ENCODE measurements at places on chromosomes 16 and 17.

DNA sequence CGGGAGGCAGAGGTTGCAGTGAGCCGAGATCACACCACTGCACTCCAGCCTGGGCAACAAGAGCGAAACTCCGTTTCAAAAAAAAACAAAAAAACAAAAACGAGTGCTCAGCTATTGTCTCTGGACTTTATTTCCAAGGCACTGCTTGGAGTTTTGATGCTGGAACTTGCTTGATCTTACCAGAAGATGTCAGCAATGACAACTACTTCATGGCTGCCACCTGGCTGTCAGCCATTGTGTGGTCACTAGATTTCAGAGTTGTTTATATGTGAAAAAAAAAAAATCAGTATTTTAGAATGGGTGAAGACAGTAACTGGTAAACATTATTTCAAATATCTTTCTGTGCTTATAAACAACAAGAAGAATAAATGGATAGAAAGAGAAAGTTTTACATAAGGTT is 26.3 kb upstream of the OR4D1 start:
- DNase-seq, result no peak

- peak; percentile 78 for DNase-seq
Observed at GRCh38 chr16:56625140-56625942, at the start of gene MT1E. Gene MT1E, plus strand, starts transcription at chr16:56625781. Its CDS starts 71 bp downstream, at chr16:56625852.

DNA sequence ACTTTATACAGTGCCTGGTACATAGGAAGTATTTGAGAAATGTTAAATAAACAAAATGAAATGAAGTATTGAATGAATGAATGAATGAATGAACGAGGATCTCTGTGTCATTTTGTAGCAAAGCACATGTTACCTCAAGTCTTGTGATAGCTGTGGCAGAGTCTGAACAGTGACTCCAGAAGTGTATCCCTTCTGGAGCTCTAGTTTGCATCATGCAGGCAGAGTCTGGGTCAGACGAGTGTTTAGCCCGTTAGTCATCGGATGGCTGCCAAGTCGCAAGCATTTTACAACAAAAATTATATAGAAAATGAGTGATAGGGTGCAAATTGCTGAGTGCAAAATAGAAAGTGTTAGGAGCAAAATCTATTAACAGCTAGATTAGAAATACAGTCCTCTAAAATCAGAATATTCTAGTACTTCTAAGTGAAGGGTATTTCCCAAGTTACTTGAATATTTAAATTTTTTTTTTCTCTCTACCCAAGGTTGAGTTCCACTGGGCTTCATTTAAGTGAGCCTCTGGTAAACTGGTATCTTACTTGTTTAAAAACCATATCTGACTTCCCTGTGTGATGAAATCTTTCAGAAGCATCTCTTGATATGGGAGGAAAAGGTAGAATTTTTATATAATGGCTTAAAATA is 113.3 kb downstream of the FTO start:
- no peak for DNase-seq

DNA sequence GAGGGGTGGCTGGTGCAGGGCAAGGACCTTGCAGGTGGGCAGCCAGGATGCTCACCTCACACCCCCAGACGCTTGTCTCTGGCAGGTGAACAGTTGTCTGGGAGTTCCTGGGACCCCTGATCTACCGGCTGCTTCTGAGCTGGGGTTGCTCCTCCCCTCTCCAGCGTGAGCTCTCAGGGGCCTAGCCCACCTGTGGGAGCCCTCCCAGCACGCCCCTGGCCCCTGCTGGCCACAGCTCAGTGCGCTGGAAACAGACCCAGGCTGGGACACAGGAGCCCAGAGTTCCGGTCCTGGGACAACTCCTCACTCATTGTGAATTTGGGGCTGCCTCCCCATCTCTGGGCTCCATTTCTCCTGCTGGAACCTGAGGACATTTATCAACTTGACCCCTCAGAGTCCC is 30.3 kb downstream of the ARHGAP23 start:
- no peak for DNase-seq

- DNase-seq, result no peak
Observed at GRCh38 chr16:8614435-8615029, 7.0 kb upstream of the METTL22 start.

DNA sequence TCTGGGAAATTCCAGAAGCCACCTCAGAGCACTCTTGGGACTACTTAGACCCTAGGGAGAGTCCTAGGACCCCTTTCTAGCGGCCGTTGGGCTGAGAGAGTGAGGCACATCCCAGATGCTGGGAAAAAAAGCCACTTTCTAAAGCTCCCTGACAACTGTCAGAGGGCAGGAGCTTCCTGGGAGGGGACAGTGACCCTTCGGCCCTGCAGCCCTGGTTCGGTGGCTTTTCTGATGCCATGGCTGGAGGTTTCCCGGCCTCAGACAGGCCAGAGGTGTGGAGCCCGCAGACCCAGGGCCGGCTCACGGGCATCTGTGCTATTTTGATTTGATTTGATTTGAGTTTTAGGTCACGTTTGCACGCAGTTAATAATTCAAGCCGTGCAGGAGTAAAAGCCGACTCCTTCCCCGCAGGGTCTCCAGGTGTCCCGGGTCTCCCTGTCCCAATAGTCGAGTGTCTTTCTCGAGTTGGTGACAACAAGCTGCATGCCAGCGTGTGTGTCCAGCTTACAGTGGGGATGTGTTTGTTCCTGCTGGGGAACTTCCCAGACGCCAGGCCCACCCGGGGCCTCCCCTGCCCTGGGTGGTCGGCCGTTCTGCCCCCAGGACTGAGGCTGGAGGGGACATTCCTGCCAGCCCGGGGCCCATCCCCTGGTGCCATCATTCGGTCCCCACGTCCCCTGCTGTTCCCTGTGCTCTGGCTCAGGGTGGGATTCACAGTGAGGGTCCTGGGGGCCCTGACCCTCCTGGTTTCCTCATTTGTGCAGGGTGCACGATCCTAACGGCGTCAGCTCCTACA is 1.0 kb upstream of the CBFA2T3 start:
- DNase-seq, result no peak

GRCh38 chr16:56475201-56475600 is 23.8 kb downstream of the OGFOD1 start:
- no peak for DNase-seq

- DNase-seq, result no peak
Observed at GRCh38 chr16:13805951-13806350, 114.0 kb upstream of the ERCC4 start.

- no peak for DNase-seq
Observed at GRCh38 chr17:31588034-31588433, 196.6 kb downstream of the RAB11FIP4 start.

GRCh38 chr17:76053246-76054111 is 18.8 kb downstream of the SRP68 start:
- DNase-seq, result no peak

DNA sequence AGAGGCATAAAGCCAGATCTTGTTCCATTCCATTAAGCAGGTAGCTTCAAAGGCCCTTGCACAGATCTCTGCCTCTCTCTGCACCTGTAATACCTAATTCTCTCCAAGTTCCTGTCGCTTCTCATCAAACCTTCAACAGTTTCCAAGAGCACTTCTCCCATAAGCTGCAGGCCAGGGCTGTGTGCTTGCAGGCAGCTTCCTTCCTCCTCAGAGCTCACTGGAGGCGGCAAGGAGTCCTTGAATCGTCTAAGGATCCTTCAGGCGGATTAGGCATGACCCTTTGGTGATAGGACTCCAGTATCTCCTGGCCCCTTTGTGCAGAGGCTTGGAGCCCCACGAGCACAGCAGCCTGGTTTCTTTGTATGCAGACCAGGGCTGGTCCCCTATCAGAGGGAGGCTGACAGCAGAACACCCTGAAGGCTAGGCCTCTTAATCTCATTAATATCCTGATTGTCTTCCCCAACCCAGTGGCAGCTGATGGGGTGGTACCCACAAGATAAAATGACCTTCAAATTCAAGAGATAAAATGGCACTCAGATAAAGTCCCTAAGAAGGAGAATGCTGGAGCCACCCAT is 19.8 kb downstream of the HNF1B start:
- DNase-seq, result no peak

- DNase-seq, result no peak
Observed at GRCh38 chr16:87017371-87018012, 299.7 kb downstream of the C16orf95 start.

GRCh38 chr17:81683208-81683583 is 401 bp downstream of the ARL16 start:
- no peak for DNase-seq

- DNase-seq, result no peak
Observed at GRCh38 chr17:560432-560873, 154.2 kb downstream of the VPS53 start.

- DNase-seq, result no peak
Observed at GRCh38 chr16:72797621-72798020, 250.3 kb downstream of the ZFHX3 start.

DNA sequence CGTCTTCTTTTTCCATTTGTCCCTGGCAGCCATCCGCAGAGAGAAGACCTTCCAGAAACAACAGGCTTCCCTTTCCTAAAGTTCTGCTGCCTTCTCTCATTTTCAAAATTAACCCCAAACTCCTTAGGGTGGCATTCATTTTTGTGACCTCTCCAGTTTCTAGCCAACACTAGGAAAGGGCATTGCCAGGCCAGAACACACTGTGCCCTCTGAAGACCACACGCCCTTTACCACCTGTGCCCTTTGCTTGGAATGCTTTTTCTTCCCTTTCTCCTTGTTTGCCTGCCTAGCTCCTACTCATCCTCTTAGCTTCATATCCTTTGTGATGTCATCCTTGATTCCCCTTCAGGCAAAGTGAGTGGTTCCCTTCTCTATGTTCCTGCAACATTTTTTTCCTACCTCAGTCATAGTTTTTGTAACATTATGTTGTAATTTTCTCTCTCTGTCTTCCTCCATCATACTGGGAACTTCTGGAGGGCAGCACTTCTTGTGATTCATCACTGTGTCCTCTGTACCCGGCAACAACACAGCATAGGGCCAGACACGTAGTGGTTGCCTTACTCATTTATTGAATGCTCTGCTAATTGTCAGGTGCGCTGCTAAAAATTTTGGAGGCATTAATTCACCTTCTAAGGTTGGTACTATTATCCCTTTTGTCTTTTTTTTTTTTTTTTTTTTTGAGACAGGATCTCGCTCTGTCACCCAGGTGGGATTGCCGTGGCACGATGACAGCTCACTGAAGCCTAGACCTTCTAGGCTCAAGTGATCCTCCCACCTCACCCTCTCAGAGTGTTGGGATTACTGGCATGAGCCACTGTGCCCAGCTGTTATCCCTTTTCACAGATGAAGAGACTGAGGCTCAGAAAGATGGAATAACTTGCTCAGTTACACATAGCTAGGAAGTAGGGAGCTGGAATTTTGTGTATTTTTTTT is 1.0 kb downstream of the KAT8 start:
- DNase-seq, result no peak

GRCh38 chr17:62761884-62762283 is 46.2 kb downstream of the MARCHF10 start:
- no peak for DNase-seq

- no peak for DNase-seq
Observed at GRCh38 chr17:41589301-41589700, 2.6 kb upstream of the KRT14 start.

GRCh38 chr17:79414063-79414792 is 196.6 kb downstream of the RBFOX3 start:
- no peak for DNase-seq

- no peak for DNase-seq
Observed at GRCh38 chr17:2309338-2310154, 5.8 kb downstream of the SRR start.

DNA sequence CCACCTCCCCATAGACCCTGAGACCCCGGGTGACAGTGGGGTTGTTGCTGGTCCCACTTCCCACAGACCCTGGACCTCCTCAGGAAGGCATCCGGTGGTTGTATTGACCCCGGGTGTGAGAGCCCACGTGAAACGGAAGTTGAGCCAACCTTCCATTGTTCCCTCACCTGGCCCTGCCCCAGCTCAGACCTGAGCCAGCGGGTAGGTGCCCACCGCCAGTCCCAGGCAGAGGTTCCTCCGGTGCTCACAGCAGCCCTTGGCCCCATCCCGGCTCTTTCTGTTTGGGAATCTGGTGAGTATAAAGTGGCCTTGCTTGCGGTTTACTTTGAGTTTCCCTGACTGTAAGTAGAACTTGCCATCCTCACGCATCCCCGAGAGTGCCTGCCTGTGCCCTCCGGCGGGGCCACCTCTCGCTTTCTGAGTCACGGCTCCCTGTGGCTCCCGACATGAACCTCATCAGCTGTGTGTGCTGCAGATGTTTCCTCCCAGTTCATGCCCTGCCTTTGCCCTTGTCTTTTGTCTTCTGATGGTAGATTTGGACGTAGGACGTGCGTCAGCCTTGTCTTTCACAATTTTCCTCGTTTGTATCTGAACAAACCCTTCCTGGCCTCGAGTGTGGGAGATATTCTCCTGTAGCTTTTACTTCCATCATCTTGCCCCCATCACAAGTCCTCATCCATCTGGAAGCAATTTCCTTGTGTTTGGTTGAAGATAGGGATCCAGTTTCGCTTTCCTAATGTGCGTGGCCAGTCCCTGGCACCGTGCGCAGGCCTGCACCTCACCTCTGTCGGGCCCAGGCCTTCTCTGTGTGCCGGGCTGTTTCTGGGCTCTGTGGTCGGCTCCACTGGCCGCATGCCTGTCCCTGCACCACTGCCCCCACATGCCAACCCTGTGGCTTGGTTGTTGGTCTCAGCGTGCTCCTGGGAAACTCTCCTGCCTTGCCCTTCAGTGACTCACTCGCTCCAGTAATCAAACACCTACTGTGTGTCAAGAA is 76.0 kb downstream of the METRNL start:
- peak; percentile 49 for DNase-seq

DNA sequence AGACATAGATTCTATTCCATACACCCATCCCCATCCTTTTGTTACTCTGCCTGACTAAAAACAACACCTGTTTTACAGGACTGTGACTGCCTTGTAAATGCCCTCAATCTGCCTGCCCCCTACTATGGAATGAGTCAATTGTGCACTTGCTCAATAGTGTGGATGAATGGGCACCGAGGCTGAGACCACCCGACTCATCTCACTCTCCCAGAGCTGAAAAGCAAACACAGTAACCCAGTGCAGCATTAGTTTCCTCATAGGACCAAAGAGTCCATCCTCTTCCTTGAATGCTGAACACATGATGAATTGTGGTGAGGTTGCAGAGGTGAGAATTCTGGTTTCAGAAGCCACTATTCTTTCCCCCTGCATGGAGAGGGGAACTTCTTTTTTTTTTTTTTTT is 233.7 kb downstream of the ZFHX3 start:
- DNase-seq, result no peak

GRCh38 chr17:19728084-19728495 is 11.7 kb upstream of the SLC47A2 start:
- DNase-seq, result no peak

DNA sequence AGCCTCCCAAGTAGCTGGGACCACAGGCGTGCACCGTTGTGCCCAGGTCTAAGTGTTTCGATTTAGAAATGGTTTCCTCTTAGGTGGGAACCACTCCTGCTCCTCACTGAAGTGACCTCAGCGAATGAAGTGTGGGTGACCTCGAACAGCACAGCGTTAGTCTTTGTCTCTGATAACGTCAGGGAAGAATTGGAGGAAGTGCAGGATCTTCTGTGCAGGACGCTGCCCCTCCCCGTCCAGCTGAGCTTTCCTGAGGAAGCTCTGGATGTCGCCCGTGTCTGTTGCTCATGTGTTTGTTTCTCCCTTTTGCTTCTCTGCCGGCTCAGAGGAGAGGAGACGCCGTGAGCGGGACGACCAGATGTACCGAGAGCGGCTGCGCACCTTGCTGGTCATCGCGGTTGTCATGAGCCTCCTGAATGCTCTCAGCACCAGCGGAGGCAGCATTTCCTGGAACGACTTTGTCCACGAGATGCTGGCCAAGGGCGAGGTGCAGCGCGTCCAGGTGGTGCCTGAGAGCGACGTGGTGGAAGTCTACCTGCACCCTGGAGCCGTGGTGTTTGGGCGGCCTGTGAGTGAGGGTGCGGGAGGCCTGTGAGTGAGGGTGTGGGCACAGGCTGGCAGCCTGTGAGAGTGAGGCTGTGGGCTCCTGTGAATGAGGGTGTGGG is 15.6 kb downstream of the SPG7 start:
- DNase-seq, result no peak

- DNase-seq, result no peak
Observed at GRCh38 chr16:67486805-67487204, 3.5 kb upstream of the AGRP start.

GRCh38 chr16:56191835-56192634 is 746 bp downstream of the GNAO1 start:
- no peak for DNase-seq
